Stimulated activated CD4-positive, alpha-beta T cell treated with anti-CD3 and anti-CD28 coated beads, Interleukin-1b, Interleukin-23, amount 100 ng/mL, for 1 hour (primary cell): ENCODE measurements at places on chromosomes 16 and 17.

GRCh38 chr17:67830440-67830839 is 5.1 kb downstream of the BPTF start:
- no peak for DNase-seq

- no peak for DNase-seq
Measured at GRCh38 chr16:85928401-85928820, 29.4 kb downstream of the IRF8 start.

- DNase-seq = no peak
Measured at GRCh38 chr17:78412403-78412802, 34.0 kb downstream of the PGS1 start.

- DNase-seq = no peak
Measured at GRCh38 chr16:16007743-16008111, 58.3 kb downstream of the ABCC1 start.

- DNase-seq = no peak
Measured at GRCh38 chr17:53039981-53040380, 782.7 kb upstream of the KIF2B start.

DNA sequence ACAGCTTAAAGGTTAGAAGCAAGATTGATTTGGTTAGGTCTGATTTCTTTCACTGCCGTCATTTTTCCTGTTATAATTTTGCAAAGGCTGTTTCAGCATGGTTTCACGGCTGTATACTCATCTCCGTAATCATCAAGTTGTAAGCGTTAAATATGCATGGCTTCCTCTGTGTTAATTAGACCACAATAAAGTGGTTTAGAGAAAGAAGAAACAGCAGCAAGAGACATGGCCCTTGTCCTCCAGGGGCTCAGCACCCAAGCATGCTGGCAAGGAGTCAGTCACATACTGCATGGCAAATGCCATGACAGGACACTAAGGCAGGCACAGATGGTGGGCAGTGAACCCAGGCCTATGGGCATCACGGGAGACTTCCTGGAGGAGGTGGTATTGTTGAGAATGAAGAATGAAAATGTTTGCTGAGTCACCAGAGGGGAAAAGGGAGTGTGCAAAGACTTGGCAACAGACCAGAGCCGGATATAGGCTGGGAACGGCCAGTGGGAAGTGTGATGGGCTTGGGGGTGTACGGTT is 61.4 kb upstream of the PLCG2 start:
- no peak for DNase-seq

DNA sequence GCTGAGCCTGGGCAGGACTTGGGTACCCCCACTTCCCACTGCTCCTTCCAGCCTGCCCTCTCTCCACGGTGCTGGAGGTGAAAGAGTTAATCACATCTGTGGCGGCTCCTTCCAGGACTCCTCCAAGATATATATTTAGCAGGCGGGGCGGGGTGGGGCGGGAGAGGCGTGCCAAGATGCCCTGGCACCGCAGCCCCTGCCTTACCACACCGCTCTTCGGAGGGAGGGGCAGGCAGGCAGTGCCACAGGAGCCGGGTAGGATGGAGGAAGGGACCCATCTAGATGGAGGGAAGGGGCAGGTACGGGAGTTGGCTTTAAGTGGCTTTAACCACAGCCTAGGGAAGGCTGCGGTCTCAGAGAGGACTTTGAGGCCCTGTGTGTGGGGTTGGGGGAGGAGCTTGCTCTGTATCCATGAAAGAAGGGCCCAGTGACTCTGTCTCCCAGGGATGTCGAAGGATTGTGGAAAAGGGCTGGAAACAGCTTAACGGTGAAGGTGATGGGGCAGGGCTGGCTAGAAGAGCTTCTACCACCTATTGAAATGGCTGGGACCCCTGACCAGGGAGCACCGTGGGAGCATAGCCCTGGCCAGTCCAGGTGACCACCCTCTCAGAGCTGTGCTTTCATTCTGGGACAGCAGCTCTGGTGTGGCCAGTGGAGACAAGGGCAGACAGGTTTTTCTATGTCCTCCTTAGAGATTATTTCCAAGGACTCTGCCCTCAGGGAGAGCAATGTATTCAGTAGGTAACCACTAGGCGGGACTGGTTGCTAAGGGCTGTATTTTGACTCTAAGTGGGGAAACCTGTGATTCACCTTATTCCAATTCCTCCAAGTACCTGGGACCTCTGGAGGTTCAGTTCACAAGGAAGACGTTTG is 13.0 kb downstream of the GPR142 start:
- no peak for DNase-seq

GRCh38 chr16:15607700-15608396 is 35.1 kb downstream of the MARF1 start:
- DNase-seq = no peak

DNA sequence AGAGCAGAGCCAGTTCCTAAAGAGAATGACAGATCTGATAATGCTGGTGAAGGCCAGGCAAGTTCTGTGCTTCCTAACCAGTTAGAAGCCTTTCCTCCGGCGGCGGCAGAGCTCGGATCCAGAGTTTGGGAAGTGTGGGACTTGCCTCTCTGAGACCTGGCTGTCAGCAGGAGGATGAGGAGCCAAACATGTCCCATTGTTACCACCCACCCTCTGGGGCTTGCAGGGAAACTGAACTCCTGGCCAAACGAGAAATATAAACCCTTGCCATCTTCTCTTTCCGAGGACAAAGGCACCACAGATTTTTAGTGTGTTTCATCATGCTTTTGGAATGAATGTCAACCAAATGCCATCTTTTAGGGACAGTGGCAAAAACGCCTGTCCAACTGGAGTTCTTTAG is 80.2 kb upstream of the SMURF2 start:
- DNase-seq = no peak

GRCh38 chr17:64617125-64617780 is 44.9 kb downstream of the SMURF2 start:
- DNase-seq = no peak

DNA sequence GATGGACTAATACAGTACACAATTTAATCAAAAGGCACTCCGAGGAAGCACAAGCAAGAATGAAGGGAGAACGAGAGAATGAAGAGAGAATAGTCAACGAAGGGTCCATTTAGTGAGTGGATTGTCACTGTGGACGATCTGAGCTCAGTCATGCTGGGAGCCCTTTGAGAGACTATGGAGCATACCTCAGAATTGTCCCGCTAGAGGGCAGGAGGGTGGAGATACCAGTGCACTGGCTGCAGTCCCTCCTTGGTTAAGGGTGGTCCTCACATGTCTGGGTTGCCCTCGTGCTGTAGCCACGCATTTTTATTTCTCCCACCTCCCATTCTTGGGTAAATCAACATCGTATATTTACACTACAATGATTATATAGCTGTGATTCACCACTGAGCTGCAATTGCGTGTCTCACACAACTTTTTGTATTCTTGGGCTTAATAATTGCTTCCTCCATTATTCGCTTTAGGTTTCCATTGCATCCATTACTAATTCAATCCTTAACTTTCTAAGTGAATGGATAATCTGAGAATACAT is 33.2 kb upstream of the FAM20A start:
- DNase-seq = no peak

- no peak for DNase-seq
Measured at GRCh38 chr17:74951680-74952421, 16.2 kb downstream of the OTOP3 start.

DNA sequence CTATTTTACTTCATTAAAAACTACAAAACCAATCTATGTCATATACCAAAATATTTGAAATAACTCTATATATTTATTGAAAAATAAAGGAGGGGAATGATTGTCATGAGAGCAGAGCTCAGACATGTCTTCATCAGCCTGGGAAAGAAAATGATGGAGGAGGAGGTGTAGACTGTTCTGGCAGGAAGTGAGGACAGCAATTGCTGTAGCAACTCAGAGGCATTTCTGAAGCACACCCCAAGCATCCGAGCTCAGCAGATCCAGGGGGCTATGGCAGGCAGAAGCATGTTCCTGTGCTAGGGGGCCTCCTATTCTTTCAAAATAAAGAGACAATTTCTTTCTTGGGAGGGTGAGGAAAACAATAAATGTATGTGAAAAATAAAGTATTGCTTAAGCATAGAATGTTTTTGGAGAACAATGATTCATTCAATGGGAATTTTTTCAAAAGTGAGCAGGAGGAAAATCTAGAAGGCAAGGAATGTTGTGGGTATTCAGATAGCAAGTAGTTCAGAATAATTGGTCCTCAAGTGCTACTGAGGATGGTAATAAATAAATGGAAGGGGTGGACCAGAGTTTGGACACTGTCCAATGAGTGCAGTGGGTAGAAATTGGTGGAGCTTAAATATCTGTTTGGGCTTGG is 383.4 kb downstream of the CDH11 start:
- no peak for DNase-seq

DNA sequence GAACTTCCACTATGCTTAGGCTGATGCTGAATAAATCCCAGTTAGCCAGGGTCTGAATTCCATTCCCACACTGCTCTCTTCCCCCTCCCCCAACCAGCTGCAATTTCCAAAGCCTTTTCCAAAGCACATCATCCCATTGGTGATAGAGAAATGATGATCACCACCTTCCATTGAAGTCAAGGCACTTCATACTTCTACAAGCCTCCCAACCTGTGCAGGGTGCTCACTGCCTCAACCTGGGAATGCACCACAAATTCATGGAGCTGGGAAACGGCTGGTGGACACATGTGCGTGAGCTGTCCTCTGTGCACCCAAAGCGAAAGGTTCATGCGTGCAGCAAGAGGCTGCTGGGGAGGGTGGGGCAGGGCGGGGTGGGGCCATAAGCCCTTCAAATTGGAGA is 302.7 kb upstream of the IRX3 start:
- DNase-seq = no peak

DNA sequence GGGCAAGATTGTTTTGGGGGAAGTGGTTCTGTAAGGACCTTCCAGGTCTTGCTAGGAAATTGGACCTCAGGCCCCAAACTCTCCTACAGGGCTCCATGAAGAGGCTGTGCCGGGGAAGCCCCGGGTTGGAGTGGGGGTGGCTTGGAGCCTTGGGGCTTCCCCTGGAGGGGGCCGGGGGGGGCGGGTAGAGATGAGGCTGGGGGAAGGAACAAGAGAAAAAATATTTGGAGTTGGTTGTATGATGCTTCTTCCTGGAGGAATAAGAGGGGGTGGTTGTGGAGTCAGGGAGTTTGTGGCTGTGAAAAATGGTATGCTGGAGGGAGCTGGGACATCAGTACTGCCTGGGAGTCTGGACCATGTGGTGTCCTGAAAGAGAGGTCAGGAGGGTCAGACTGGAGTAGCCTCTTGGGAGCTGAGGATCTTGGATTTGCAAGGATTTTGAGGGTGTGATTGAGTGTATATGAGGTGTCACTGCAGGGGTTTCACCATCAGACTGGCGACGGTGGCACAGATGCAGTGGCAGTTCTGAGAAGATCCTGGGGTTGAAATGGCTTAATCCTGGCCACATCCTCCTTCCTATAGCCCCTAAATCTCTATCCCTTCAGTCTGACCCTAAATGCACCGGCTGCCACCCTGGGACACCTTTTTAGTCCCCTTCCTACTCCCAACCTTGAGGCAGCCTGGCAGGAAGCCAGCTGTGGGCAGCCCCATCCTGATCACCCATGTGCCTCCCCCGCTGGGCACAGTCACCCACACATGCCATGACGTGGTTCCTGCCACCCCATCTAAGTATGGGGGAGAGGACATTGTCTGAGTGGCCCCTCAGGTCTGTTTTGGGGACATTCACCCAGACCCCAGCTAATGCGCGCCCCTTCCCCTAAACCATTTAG is 10.9 kb downstream of the RARA start:
- no peak for DNase-seq

- no peak for DNase-seq
Measured at GRCh38 chr16:89142474-89143195, 28.9 kb upstream of the CDH15 start.
